ENCODE measurements at places on chromosomes 12 and 14.

- DNase-seq, result peak; percentile 72
Measured at GRCh38 chr14:104442107-104442551, 137.4 kb upstream of the C14orf180 start.

DNA sequence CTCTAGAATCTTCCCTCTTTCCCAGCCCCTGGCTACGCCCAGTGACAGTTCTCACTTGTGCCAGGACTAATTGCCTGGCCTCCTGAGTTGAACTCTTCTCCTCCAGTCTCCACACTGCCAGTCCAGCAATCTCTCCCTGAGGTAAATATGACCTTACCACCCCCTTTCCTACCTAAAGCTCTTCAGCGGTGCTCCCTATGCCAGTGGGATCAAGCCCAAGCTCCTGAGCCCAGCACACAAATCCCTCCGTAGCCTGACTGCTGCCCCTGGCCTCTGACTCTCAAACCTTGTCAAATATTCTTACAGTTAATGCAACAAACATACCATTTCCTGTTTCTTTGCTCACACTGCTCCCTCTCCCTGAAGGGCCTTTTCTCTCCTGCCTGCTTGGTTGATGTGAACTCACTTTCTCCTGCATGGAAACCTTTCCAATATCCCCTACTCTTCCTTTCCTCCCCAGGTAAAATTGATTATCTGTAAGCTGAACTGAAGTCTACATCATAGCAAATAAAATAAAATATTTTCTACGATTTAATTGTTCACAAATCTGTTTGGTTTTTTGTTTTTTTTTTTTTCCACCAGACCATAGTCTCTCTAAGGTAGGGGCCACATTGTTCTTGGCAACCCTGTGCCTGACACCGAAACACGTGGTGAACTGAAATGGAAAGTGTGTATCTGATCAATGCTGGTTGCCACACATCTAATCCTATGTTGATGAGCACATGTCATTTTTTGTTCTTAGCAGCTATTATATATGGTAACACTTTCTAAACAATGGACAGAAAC is 147.5 kb downstream of the SLC38A6 start:
- no peak for DNase-seq

- DNase-seq, result no peak
Measured at GRCh38 chr12:99146730-99147129, 500.8 kb upstream of the GARIN6 start.

DNA sequence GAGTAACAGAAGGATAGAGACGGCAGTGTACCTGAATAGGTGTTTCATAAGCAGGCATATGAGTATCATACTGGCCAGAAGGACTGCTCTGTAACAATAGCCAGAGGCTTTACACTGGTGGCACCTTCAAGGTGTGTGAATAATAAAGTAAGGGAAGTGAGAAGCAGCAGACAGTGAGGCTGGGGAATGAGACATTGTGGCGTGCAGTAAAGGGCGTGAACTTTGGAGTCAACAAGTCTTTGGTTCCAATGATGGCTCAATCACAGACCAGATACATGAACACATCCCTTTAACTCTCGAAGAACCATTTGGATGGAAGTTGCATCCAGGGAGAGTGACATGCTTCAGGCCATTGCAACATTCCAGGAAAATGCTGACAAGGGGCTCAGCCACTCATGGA is 32.0 kb upstream of the CCND2 start:
- no peak for DNase-seq

GRCh38 chr14:59377991-59378601 is 87.1 kb downstream of the GPR135 start:
- no peak for DNase-seq

- DNase-seq, result no peak
Measured at GRCh38 chr14:100015251-100015655, 50.0 kb upstream of the EVL start.

DNA sequence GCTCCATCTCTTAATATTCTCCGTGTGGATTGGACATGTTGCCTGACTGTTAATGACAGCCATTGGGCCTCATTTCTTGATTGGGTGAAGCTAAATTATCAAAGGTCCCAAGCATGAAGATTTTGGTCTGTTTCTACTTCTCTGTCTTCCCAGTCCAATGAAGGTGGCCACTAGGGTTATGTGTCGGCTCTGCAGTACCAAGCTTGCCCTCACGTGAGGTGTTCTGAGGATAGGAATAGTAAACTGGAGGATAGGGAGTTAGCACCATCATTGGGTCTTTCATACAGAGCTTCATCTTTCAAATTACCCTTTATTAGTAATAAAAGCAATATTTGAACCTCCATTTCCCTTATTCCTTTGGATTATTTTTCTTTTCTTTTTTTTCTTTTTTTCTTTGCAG is 21.9 kb upstream of the BICD1 start:
- DNase-seq, result no peak

GRCh38 chr14:63795532-63795931 is 57.3 kb upstream of the SYNE2 start:
- DNase-seq, result no peak

- DNase-seq, result no peak
Measured at GRCh38 chr14:46306267-46306666, 345.3 kb downstream of the RPL10L start.

GRCh38 chr12:128004383-128004938 is 262.5 kb upstream of the TMEM132C start:
- DNase-seq, result no peak
